ENCODE measurements at places on chromosomes 2 and 18.

DNA sequence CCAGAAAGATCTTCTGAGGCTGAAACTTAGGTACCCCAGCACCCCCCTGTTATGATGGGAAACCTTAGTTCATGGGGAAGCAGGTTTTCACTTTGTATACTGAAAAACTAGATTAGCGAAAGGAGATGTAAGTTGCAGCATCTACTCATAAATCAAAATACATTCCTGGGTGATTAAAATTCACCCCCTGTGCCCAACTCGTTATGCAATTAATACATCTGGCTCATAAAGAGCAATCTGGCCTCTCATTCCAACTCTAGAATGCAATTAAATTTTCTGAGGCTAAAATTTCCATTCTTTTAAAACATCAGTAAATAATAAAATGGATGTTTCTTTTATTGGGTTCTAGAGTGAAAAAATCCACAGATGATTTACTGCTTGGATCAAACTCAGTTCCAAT lies 110.9 kb upstream of the BZW1 start:
- no peak for DNase-seq

DNA sequence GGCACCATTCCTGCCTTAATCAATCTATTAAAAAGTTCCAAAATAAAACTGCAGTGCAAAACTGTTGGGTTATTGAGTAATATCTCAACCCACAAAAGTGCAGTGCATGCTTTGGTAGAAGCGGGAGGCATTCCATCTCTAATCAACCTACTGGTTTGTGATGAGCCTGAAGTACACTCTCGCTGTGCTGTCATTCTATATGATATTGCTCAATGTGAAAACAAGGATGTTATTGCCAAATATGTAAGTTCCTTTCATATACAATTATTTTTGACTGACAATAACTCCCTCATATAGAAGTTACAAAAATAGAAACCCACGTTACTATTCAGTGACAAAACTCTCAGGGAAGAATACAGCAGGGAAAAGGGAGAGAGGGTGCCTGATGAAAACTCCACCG lies 43.0 kb downstream of the OSGEPL1 start:
- no peak for DNase-seq

DNA sequence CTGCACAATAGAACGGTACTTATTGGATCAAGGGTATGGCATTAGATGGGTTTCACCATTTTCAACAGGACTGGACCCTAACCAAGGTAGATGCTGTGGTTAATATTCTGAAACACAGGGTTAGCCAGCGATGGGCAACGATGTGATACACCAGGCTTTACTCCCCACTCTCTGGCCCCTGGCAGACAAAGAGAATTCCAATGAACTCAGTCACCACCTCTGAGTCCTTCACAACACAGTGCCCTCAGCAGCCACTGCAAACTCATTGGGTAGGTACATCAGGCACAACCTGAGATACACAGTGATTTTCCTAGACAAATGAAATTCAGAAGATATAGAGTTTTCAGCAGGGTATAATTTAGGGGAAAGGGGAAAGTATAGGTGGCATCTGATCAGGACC lies 634.5 kb downstream of the ZEB2 start:
- no peak for DNase-seq

DNA sequence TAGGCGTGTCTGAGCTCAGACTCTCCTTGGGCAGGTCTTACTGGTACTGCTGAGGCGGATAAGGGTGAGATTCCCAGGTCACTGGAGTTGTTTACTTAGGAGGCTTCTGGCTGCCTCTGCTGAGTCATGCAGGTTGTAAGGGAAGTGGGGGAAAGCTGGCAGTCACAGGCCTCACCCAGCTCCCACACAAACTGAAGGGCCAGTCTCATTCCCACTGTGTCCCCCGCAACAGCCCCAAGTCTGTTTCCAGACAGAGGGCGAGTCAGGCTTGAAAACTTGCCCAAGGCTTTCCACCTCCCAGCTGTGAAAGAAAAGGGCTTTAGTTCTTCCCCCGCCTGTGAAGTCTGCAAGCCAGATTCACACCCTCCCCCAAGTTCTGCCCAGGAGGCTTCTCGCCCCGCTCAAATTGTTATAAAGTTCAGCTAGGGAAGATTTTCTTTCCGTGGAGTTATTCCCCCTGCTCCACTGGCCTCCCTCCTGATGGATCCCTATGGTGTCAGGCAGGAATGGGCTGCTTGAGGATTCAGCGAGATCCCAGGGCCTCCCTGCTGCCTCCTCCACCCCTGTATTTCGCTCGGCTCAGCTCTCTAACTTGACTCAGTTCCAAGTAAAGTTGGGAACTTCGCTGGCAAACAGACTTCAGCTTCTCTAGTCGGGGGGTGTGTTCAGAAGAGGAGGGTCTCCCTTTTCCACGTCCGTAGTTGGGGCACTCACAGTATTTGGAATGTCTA lies 248.6 kb downstream of the NR4A2 start:
- no peak for DNase-seq

- no peak for DNase-seq
Measured at GRCh38 chr18:8519102-8519501, 90.1 kb upstream of the RAB12 start.

- no peak for DNase-seq
Measured at GRCh38 chr18:75334869-75335268, 92.6 kb downstream of the SMIM21 start.

DNA sequence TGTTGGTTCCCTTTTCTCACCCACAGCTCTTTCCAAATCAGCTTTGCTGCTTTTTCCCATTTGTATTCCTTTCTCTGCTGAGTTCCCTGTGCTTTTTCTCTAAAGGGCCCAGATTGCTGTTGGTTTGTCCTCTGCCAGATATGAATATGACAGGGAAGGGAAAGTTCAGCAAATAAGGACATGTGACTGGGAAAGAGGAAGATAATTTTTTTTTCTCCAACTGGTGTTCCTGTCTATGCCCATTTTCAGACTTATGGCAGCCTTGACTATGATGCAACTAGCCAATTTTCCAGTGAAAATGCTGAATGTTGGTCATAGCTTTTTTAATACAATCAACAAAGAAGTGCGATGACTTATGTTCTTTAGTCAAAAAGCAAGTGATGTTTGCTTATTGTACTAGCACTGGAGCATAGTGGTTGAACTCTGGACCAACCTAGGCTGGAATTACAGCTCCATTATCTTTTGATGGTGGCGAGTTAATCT lies 7.7 kb downstream of the MDH1 start:
- DNase-seq, result no peak

DNA sequence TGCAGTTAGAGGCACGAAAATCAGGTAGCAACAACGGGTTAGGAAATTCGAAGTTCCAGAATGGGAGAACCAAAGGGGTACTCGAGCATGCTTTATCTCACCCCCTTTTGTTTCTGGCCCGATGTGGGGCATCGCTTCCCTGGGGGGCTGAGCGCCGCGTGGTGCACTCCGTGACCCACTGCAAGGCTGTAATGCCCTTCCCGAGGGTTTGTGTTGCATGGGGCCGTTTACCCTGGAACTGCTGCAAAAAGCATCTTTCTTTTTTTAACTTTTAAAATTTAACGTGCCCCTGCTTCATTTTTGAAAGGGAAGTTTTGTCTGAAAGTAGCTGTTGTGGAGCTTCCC lies 4.8 kb downstream of the GDF7 start:
- DNase-seq, result no peak

GRCh38 chr2:181573140-181573736 lies 83.7 kb downstream of the CERKL start:
- DNase-seq, result no peak

DNA sequence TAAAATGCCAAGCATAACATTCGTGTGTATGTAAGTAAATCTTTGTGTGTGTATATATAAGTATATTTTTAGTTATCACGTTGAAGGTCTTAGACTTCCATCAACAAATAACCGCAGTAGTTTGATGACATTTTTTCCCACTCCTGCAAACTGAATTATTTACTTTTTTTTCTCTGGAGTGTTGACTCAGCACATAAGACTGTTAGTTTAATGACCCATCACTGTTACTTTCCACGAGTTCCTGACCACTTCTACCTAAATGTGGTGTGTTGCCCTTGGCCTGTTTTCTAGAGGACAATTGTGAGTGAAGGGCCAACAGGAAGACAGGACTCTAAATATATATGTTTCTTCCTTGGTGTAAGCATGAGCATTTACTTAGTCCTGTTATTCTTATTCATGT lies 71.3 kb upstream of the TXNDC2 start:
- DNase-seq, result no peak

- DNase-seq, result no peak
Measured at GRCh38 chr2:62884086-62884485, 166.5 kb upstream of the OTX1 start.

- no peak for DNase-seq
Measured at GRCh38 chr18:32910694-32911296, 138.0 kb upstream of the KLHL14 start.

- no peak for DNase-seq
Measured at GRCh38 chr2:172953411-172953810, 122.2 kb upstream of the MAP3K20 start.

DNA sequence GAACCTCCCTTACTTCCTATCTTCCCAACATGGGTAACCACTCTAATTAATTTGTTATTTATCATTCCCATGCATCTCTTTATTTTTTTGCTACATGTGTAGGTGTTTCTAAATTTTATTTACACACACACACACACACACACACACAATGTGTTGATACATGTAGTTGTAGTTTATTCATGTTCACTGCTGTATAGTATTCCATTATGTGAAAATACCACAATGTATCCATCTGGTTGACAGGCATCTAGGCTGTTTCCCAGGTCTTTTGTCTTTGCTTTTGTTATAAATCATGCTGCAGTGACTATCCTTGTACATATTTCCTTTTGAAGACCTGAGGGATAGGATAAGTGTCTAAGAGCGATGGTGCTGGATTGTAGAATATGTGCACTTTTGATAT lies 59.7 kb downstream of the ACAA2 start:
- no peak for DNase-seq

DNA sequence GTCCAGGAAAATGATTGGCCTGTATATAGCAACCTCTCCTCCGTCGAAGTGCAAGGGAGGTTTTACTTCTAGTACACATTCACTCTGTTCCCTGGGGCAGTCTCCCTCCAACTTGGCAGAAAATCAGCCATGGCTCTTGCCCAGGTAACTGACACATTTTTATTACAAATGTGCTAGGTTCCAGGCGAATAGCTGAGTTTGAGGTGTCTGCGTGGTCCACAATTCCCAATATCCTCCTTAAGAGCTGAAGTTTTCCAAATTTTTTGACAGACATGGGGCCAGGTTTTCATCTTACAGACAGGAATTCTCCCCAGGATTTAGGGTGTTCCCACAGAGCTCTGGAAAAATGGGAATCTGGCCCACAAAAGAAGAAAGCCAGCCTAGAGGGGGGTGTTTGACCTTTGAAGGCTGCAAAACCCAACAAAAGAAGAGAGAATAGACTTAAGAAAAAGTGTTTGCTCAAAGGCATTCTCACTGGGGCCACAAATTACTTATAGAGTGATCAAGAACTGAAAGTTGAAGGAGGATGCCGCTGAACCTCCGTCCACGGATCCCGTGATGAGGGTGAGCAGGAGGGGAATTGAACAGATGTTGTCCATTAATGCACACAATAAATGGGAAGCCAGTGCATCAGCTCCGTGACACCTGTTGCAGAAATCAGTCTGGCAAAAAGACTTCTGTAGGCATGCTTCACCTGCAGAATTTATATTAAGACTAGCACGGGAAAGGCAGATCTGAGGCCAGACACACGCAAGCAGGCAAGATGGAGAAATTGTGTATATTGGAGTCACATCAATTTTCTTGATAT lies 242.3 kb upstream of the COPS8 start:
- no peak for DNase-seq

DNA sequence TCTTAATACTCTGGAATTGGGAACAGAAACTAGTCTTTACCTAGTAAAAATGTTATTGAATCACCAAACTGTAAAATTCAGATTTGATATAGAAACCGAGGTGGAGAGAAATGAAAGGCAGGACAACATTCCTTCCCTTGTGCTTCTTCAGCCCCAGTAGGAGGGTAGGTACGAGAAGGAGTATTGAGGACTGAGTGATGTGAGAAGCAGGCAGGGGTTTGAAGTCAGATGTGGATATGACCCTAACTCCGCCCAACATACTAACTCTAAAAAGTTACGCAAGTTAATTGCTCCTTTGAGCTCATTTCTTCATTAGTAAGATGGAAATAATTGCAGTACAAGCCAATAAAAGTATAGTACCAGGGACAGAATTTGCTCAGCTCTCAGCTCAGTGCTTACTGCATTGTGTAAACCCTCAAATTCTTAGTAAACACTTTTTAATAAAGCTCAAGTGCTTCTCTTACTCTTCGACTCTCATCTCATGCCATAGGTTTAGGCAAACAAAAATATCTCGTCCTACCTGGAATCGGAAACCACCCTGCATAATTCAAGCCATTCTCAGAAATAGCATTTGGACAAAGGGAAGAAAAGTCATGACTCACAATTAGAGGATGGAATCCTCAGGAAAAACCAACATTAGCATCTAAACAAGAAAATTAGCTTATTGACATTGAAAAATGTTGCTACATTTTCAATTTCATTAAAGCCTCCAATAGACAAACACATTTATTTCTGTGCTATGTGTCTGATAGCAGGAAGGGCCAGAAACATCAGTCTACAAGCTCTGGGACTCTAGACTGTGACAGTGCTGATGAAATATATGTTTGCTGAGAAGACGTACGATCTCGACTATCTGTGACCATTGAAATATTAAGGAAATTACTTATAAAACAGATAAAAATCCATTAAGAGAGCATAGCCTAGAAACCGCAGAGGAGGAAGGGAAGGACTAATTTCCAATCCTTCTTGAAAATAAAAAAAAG lies 161.3 kb downstream of the HNMT start:
- DNase-seq, result no peak

- no peak for DNase-seq
Measured at GRCh38 chr18:44536046-44536445, 144.6 kb upstream of the SETBP1 start.

DNA sequence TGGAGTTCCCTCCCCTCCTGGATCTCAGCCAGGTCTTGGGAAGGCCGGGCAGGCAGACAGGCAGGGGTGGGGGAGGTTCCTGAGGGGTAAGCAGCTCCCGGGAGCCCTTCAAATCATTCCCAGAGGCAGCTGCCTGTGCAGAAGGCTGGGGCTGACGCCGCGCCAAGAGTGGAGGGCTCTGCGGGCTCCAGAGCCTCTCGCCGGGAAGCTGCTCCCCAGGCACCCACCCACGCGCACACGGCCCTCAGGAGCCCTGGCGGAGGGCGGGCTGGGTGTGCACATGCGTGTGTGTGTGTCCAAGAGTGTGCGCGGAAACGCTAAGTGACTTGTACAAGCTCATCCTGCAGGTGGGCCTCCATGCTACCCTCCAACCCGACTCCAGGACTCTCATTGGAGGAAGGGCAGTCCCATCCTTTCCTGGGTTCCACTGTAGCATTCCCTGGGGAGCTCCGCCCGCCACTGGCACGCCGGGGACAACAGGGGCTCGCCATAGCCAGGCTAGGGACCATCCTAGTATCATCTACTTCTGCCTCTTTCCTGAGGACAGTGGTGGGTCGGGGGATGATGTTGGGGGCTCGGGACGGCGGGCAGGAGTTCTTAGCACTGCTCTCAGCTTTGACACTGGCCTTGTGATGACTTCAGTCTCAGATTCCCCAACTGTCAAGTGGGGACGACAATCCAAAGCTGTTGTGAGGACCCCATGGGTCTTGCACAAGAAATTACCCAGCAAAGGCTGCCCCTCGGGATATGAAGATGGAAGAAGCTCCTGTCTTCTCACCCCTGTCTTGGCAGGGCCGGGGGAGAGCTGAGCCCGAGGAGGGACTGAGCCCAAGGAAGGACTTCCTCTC lies 50.3 kb downstream of the INHBB start:
- peak; percentile 85 for DNase-seq

- DNase-seq, result no peak
Measured at GRCh38 chr2:150169237-150169629, 318.2 kb downstream of the RND3 start.

- no peak for DNase-seq
Measured at GRCh38 chr2:143545059-143545948, 416.1 kb downstream of the ARHGAP15 start.

GRCh38 chr2:204576362-204576979 lies 31.2 kb downstream of the PARD3B start:
- DNase-seq, result no peak

Data from kidney (tissue), 22 donors.